ENCODE measurements at places on chromosomes 13 and 19.
A peak's percentile ranks its signal among the peaks of the same experiment; 100 is the strongest.

GRCh38 chr13:43299374-43299773 lies 276.0 kb downstream of the DNAJC15 start:
- no peak for DNase-seq

DNA sequence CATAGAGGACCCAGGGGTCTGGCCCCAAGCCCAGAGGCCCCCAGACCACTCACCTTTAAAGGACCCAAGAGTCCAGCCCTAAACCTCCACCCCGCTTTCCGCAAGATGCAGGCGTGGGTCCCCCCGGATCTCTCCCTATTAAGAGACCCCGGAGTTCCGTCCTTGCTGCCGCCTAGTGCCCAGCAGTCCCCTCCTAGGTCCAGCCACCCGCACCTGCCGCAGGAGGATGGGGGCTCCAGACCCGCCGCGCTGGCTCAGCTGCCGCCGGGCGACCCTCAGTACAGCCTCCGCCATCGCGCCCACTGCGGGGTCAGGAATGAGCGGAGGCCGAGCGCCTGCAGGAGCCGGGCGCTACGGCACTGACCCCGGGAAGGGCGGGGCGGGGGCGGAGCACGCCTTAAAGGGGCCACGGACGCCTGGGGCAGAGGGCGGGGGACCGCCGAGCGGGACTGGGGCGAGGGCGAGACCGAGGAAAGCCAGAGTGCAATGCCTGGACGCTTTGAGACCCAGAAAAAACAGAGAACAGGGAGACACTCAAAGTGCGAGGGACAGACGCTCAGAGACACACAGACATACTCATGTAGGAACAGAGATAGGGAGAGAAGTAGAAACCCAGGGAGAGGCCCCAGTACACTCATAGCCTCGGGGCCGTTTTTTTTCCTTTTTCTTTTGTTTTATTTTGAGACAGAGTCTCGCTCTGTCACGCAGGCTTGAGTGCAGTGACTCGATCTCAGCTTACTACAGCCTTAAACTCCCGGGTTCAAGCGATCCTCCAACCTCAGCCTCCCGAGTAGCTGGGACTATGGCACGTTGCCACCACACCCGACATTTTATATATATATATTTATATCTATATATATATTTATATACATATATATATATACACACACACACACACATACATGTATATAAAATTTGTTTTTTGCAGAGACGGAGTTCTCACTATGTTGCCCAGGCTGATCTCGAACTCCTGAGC lies at the start of gene ETHE1:
Gene ETHE1, minus strand, starts transcription at position 318 of the 976 bp plus-strand sequence. Its CDS starts 24 bp downstream, at position 294.
- no peak for DNase-seq

DNA sequence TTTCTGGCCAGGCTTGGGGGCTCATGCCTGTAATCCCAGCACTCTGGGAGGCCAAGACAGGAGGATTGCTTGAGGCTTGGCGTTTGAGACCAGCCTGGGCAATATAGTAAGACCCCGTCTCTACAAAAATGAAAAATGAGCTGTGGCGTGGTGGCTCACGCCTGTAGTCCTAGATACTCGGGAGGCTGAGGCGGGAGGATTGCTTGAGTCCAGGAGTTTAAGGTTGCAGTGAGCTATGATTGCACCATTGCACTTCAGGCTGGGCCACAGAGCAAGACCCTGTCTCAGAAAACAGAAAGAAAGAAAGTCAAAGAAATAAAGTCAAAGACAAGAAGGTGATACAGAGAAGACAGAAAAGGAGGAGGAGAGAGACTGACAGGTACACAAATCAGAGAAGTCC lies 2.5 kb upstream of the CACNG6 start:
- no peak for DNase-seq

DNA sequence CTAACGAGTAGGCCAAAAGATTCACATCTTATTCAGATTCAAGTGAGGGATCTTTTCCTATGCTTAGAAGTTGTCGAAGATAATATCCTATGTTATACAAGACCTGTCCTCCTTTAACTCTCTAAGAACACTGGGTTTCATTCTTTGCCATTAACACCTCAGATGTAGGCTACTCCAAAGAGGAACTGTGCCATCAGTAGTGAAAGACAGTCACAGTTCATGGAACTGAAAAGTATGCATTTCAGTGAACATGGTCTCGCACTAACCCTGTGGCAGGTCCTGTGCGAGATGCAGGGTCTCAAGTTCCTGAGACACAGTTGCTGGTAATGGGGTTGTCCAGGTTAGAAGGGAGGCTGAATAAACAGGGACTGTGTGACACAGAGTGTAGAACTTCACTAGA lies 4.1 kb downstream of the LGALS16 start:
- no peak for DNase-seq

GRCh38 chr13:44389060-44389666 lies 15.5 kb downstream of the SERP2 start:
- DNase-seq: peak; percentile 68

- DNase-seq: no peak
Observed at GRCh38 chr13:113971471-113972231, 2.2 kb downstream of the C13orf46 start.

- no peak for DNase-seq
Observed at GRCh38 chr19:45607071-45608029, 5.3 kb upstream of the GPR4 start.

DNA sequence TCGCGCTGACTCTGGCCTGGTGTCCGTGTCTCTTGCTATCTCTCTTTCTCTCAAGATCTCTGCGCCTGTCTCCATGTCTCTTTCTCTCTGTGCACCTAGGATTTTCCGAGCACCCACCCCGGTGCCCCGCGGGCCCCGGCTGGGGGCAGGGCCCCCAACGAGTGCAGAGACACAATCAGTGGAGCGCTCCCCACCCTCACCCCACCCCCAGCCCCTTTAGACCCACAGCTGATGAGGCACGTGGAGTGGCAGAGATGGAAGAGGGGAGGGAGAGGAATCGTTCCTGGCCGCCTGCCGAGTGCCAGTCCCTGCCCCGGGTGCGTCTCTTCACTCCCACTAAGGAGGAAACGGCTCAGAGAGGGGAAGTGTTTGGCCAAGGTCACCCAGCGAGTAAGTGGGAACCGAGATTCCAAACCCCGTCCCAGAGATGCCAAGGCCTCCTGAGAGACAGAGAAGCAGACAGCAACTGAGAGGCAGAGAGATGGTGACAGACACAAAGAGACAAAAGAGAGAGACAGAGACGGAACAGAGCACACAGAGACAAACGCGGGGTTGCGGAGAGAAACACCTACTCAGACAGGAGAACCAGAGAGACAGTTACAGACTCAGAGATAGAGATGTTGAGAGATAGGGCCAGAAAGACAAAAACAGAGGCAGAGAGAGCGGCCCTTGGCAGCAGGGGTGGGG lies 626 bp upstream of the BCL3 start:
- DNase-seq: no peak

DNA sequence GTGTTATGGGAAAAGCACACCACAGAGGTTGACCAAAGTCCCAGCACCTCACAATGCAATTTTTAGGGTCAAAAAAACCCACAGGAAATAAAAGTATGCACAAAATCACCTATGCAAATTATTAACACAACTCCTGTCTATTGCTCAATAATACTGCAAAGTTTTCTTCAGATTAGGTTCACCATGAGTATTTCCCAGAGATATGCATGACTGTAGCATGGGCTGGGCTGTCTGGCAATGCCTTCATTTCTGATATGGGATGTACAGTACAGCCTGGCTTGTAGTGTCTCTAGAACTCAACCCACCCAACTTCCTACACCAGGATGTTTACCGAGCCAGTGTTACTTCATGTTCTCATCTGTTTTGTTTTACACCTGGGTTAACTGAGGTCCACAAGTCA lies 698.7 kb upstream of the ARGLU1 start:
- peak; percentile 76 for DNase-seq

GRCh38 chr19:17323964-17324332 lies 10.7 kb downstream of the ANO8 start:
- no peak for DNase-seq

DNA sequence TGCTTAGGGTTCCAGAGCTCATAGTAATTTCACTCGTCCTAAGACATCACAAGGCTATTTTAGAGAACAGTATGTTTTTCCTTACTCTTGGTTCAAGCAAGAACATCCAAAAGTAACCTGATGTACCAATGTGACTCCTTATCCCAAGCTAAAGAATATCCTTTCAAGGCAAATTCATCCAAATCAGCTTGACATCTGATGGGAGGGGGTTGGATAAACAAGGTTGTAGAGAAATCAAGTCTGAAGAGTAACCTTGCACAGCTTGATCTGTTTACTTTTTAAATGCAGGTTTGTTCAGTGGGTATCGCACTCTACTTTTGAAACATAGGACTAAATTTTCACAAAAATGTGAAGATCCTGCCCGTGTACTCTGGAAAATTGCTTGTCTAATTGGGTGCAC lies 201.2 kb downstream of the GGACT start:
- DNase-seq: no peak

- no peak for DNase-seq
Observed at GRCh38 chr13:53920916-53921315, 892.3 kb downstream of the OLFM4 start.

DNA sequence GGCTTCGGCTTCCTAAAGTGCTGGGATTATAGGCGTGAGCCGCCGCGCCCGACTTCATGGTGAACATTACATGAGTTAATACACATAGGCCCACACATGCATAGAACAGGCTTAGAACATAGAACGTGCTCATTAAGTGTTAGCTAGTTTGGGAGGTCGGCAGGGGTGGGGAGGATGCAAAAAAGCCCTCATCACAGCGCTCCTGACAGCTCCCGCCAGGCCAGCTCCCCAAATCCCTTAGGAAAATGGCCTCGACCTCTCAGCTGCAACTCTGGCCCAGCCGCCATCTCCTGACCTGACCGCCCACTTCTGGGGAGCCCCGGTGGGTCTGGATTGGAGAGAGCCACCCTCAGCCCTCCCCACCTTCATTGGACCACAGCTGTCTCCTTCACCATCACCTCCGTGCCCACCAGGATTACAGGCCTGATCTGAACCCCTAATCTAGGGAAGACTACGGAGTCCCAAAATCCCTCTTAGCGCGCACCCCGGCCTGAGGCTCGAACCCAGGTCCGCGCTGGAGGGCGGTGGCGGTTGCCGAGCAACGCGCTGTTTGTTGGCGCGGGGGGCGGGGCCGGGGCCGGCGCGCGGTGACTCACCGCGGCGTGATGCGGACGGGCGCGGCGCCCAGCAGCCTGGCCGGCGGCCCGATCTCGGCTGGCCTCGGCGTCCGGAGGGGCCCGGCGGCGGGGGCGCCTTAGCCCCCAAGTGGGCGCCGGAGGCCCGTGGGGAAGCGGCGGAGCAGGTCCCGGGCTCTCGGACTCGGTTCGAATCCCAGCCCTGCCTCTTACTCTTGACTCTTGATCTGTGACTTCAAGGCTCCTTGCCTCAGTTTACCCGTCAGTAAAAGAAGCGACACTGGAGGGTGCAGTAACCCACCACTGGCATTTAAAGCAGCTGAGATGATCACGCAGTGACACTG lies 26.7 kb upstream of the NANOS3 start:
- DNase-seq: no peak

DNA sequence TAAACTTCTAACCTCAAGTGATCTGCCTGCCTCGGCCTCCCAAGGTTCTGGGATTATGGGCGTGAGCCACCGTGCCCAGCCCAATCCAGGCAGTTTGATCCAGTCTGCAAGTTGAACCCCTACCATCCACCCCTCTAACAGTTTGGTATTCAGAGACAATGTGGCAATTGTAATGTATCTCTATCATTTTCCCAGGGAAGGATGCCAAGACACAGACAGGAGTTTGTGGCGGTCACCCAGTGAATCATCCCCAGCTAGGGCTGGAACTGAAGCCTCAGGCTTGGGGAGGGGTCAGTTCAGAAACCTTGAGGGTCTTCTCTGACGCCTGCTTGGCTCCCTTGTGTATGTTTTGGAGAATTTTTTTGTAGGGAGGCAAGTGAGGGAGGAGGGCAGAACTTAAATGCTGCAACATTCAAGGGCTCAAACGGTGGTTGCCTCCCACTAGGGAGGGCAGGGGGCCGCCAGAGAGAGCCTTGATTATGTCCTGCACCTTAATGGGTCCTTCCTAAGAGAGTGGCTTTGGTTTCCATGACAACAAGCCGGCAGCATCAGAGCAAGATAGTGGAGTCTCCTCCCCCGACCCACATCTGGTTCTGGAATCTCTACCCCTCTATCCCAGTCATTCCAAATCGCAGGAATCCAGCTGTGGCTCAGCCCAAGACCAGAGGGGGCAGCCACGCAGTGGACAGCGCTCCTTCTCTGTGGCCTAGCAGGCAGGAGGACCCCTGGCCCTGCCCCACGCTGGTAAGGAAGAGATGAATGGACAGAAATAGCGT lies 14.9 kb upstream of the FEM1A start:
- DNase-seq: no peak

DNA sequence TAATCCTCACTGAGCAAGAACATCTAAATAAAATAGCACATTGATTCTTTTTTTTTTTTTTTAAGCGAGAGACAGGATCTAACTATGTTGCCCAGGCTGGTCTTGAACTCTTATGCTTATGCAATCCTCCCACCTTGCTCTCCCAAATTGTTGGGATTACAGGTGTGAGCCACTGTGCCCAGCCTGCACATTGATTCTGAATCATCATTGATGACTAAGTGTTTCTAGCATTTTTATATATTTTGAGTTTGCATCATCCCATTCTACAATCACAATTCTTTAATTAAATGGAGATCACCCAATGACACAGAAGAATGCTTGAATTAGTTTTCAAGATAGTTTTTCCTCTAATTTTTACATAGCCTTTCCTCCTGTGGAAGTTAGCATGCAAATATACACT lies 354.1 kb downstream of the KLF5 start:
- no peak for DNase-seq

DNA sequence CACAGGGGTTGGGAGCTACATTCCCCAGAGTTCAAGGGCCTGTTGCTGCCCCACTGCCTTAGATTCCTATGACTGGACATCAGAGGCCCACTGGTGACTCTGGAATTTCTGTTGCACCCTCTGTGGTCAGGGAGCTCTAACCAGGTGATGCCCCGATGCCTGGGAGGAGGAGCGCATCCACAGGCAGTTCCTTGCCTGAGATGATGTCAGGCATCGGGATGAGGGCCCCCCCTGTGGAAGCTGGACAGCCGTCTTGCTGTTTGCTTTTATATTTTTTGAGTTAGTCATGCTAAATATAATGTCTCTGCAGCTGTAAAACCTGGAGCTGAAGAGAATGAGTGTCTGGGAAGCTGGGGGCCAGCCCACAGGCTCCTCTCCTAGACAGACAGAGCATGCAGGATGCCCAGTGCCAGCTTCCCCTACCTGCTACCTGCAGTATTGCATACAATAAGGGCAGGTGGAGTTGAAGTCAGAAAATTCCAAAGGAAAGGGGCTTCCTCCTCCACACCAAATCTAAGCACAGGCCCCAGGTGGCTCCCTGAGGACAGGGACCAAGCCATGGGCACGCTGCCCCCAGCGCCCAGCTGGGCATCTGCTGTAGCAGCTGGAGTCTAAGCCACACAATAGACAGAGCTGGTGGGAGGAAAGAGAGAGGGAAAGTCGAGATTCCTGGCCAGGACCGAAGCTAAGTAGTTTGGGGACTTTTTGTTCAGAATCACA lies 16.2 kb downstream of the COL4A2 start:
- DNase-seq: no peak

DNA sequence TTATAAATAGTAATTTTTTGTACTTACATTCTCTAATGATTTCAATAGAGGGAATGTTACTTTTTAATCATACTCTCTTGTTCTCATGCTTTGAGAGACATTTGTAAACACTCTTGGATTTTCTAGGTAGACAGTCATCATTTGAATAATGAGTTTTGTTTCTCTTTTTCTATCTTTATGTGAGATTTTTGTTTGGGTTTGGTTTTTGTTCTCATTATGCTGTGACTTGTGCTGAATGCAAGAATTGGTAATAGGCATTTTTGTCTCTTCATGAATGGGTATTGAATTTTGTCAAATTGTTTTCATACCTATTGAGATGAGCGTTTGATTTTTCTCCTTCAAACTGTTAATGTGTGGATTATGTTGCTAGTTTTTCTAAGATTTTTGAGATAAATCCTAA lies 56.8 kb upstream of the GPR183 start:
- no peak for DNase-seq
